NCI-H226 (cell line): ENCODE measurements at places on chromosomes 13 and 19.

DNA sequence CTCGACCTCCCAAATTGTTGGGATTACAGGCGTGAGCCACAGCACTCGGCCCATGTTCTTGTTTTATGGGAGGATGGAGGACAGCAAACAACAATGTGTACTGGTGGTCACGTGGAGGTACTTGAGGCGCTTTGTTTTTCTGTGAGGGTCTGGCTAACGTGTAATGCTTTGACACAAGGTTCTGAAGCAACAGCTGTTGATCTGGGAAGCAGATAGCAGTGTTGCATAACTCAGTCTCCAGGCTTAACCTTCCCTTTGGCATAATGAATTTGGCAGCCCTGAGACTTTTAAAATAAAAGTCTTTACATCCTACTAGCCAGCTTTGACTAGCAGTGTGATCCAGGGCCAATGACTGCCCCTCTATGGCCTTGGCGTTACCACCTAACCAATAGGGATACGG is 6.9 kb upstream of the ZNF580 start:
- DNase-seq = no peak

GRCh38 chr19:2488942-2489731 is 13.2 kb downstream of the GADD45B start:
- peak; percentile 56 for DNase-seq

DNA sequence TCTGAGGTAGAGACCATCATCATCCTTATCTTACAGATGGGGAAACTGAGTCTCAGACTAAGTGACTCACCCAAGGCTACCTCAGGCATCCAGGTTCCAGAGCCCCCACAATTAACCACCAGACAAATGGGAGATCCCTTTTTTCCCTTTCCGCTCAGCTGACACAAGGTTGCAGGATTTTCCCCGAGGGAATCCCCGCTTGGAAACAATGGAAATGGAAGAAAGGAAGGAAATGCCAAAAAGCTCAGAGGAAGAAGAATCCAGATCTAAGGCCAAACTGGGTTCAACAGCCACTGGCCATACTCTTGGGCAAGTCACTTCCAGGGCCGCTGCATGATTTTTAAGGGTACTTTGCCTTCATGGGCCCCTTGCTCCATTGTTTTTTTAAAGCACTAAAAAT is 1.6 kb downstream of the ZNF71 start:
- DNase-seq = no peak

GRCh38 chr13:101846249-101846648 is 393.8 kb downstream of the ITGBL1 start:
- DNase-seq = no peak

DNA sequence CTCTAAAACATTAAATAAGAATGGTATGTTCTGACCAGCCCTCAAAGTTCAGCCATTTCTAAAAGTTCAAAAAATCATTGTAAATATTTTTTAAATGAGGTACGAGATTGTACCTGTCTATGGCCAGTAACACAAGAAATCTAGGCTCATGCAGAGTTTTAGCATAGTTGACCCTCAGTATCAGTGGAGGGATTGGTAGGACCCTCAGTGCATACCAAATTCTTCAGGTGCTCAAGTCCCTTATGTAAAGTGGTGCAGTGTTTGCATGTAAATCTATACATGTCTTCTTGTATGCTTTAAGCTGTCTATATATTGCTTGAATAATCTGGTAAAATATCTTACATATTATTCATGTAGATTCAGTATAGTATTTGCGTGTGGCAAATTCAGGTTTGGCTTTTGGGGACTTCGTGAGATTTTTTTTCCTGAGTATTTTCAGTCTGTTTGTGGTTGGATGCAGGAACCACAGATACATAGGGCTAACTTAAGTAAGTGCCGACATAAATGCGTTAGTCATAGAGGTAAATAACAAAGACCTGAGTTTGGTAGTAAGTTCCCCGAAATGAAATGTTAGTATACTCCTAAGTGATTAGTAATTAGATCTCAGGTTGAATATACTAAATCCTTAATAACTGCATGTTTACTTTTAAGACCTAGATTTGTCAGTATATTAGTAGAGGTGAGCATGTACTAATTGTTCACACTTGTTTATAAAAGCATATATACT is 7.8 kb downstream of the MIR17HG start:
- no peak for DNase-seq

DNA sequence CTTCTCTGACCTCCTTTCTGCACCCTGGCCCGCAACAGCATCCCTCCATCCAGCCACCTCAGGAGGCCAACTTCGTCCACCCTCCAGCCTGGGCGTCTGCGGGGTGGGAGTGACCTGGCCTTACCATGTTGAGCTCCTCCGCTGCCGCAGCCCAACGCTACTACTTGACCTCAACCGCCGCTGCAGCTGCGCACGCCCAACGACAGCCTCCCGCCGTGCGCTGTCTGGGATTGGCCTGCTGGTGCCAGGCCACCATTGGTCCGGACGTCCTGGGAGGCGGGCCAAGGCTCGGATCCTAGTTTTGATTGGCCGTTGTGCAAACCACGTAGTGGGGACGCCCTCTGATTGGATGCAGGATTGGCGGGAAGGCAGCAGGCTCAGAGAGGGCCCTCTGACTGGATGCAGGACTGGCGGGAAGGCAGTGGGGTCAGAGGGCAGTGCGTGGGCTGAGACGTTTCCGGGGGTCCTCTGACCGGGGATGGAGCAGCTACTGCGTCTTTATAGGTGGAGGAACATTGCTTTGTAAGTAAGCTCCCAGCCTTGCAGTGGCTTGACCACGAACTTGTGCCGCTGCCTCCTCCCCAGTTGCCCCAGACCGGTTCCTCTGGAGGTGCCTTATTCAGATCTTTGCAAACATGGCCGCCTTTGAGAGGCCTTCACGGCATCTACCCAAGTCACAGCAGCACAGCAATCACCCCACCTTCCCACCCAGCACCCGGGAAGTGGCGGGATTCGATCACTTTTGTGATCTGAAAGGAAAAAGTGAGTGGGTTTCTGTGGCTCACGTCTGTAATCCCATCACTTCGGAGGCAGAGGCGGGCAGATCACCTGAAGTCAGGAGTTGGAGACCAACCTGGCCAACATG is at the start of gene TUBA3C:
Gene TUBA3C, minus strand, starts transcription at position 204 of the 865 bp plus-strand sequence. Its CDS starts 77 bp downstream, at position 127.
- DNase-seq = no peak

GRCh38 chr19:1360126-1360817 is 23.4 kb upstream of the NDUFS7 start:
- no peak for DNase-seq

DNA sequence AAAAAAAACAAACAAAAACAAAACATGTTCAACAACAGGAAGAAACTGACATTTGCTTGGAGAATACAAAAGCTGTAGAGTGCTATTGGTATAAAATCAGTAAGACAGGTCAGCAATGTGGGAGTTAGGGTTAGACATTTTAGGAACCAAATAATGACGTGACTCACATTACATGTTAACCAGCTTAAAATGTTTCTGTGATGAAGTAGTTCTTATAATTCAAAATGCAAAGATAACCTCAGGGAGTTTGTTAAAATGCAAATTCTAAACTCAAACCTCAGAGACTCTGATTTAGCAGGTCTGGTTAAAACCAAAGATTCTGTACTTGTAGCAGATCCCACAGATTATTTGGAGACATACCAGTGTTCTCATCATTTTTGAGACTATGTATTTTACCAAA is 549.4 kb upstream of the SLITRK1 start:
- peak; percentile 72 for DNase-seq

GRCh38 chr13:26961890-26962615 is 201.5 kb upstream of the GPR12 start:
- DNase-seq = no peak
